Esophagus muscularis mucosa (tissue), 4 donors: ENCODE measurements at places on chromosomes 16 and 17. TPM values are rescaled to one million over a fixed set of nuclear protein-coding genes. Genes with fewer than 3 reads are reported as not detected.

DNA sequence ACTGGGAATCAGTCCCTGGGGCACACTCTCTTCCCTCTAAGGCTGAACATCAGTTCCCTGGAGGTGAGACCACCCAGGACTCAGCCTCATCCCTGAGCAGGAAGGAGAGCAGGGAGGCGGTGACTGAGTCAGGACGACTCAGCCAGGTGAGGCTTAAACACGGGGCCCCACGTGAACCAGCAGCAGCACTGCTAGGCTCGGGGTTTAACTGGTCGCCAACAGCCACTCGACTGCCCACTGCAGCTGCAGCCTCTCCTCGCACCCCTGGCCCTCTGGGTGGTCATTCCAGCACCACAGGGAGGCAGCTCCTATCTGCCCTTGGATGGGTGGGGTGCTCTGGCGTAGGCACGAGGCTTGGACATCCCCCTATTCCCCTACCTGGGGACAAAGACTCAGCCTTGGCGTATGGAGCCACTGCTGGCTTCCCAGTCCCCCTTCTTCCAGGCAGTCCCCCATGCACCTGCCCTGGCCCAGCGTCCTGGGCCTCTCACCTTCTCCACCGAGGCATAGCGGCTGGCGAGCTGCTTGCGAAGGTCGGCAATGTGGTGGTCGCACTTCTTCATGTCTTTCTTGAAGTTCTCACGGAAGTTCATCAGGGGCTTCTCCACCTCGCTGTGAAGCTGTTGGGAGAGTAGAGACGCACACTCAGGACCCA is 21.2 kb upstream of the RCVRN start:
- H3K4me3 ChIP-seq, result no peak overlapping the region
- no peaks in the 10 kb centered on the region for H3K27me3 ChIP-seq
- peaks cover 14% of the 10 kb centered on the region for H3K4me1 ChIP-seq

DNA sequence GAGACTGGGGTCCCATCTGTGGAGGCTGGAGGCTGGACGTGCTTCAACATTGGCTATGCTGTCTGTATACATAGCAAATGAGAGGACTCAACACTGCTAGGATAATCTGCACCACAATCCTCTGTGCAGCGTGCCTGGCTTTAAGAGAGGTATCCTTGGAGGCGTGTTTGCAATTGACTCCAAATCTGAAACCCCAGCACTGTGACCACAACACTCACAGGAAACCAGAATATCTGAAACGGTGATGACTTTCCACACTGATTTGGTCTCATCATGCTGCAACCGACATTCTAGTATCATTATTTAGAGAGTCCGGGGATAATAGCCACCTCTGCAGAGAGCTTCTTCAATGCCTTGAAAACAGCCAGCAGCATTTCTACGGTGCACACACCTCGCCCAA is 35.1 kb downstream of the TLE7 start:
- H3K4me1 ChIP-seq, result no peaks in the 10 kb centered on the region
- H3K27ac ChIP-seq, result no peak overlapping the region
- no peak for DNase-seq
- no peak overlapping the region for H3K4me3 ChIP-seq

GRCh38 chr16:59295993-59296736 is 562.0 kb upstream of the GOT2 start:
- no peaks in the 10 kb centered on the region for H3K4me1 ChIP-seq
- no peak overlapping the region for H3K4me3 ChIP-seq
- H3K27me3 ChIP-seq, result no peaks in the 10 kb centered on the region

DNA sequence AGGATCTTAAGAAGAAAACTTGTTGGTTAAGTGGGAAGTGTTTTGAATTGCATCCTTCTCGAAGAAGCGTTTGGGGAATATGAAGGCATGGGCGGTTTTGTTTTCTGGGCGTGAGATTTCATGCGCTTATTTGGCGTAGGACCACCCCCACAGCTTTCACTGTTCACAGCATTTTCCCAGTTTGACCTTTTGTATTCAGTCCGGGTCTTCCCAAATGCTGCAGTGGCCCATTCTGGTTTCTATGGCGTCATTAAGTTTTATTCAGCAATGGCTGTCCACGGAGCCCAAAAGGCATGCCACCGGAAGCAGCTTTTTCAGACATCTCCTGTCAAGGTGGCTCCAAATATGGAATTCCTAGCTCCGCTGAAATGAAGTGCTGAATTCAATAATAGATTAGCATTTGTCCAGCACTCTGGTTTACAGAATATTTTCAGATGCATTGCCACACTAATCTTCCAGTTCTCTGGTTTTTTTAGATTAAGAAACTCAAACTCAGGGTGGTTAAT is 90.6 kb upstream of the FBXO47 start:
- no peaks in the 10 kb centered on the region for H3K27me3 ChIP-seq
- peak overlapping the region; percentile 55 for H3K27ac ChIP-seq
- DNase-seq, result no peak
- H3K36me3 ChIP-seq, result no peaks in the 10 kb centered on the region
- H3K4me3 ChIP-seq, result peak overlapping the region; percentile 60

GRCh38 chr17:17784657-17785267 is 52.0 kb downstream of the SREBF1 start:
- H3K4me3 ChIP-seq, result no peak overlapping the region
- H3K36me3 ChIP-seq, result no peaks in the 10 kb centered on the region
- peaks cover 72% of the 10 kb centered on the region for H3K4me1 ChIP-seq
- H3K27me3 ChIP-seq, result no peaks in the 10 kb centered on the region
- no peak for DNase-seq

DNA sequence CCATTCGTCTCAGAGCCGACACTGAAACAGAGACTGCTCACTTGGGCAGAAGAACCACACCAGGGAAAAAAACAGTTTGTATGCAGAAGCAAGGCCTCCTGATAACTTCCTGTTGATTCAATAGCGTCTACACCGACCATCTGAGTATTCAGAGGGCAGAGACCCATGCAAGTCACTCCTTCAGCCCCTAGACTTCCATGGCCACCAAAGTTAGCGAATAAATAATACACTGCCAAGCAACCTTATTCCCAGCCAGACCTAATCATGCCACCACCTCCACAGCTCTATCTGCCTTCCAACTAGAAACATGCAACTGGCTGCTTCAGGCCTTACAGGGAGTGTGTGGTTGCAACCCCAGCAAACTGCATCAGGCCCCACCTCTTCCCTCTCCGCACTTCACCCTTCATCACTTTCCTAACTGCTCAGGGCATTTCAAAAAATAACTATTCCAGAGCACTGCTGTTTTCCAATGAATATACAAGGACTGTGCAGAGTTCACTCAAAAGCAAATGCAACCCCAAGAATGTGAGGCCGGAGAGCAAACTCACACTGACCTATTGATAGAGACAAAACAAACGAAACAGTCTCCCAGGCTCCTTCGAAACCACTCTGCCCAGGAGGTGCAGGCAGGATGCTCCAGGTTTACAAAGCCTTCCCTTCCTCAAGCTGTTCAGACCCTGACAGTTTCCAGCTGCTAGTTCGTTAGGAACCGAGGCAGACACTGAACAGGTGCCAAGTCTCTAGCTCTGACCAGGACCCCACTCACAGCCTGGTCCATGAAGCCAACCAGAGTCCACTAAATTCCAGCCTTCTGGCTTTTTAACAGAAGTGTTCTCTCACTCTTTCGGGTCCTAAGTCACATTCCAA is 3.6 kb downstream of the USP7 start:
- H3K27ac ChIP-seq, result peak overlapping the region; percentile 52
- no peaks in the 10 kb centered on the region for H3K36me3 ChIP-seq
- peak overlapping the region; percentile 18 for H3K4me3 ChIP-seq

- no peaks in the 10 kb centered on the region for H3K36me3 ChIP-seq
- peaks cover 15% of the 10 kb centered on the region for H3K4me1 ChIP-seq
- no peak overlapping the region for H3K4me3 ChIP-seq
- DNase-seq, result no peak
- H3K27me3 ChIP-seq, result peaks cover 4% of the 10 kb centered on the region
- no peak overlapping the region for H3K27ac ChIP-seq
Observed at GRCh38 chr16:82638095-82638798, 11.5 kb downstream of the CDH13 start.

GRCh38 chr17:45293413-45294211 is 23.2 kb downstream of the MAP3K14 start:
- H3K27ac ChIP-seq, result peak overlapping the region; percentile 99
- no peaks in the 10 kb centered on the region for H3K27me3 ChIP-seq
- H3K4me3 ChIP-seq, result no peak overlapping the region
- peaks cover 6% of the 10 kb centered on the region for H3K36me3 ChIP-seq
- DNase-seq, result peak; percentile 95
- H3K4me1 ChIP-seq, result peaks cover 100% of the 10 kb centered on the region

DNA sequence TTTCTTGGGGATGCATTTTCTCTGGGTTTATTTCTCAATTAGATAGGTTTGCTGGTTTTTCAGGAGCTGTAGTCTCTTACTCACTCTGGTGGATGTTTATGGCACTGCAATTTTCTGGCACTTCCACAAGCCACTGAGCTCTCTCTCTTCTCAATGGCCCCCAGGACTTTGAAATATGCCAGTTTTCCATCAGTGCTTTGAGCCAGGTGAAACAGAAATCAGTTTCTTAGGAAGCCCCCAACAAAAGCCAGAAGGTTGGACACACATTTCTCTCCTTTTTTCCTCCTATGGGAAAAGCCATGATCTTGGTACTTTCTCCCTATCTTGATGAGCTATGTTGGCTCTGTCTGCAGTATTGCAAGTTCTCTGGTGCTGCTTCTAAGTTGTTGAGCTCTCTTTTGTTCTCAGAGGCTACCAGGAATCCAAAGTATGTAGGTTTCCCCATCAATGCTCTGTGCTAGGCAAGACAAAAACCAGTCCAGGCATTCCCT is 90.7 kb upstream of the SMIM36 start:
- no peak overlapping the region for H3K4me3 ChIP-seq
- no peak for DNase-seq
- H3K27ac ChIP-seq, result no peak overlapping the region
- no peaks in the 10 kb centered on the region for H3K27me3 ChIP-seq
- H3K4me1 ChIP-seq, result no peaks in the 10 kb centered on the region

- no peak for DNase-seq
- H3K36me3 ChIP-seq, result no peaks in the 10 kb centered on the region
- no peak overlapping the region for H3K4me3 ChIP-seq
- H3K27ac ChIP-seq, result no peak overlapping the region
- no peaks in the 10 kb centered on the region for H3K27me3 ChIP-seq
Observed at GRCh38 chr16:78882751-78883150, 717.8 kb downstream of the MAF start.

DNA sequence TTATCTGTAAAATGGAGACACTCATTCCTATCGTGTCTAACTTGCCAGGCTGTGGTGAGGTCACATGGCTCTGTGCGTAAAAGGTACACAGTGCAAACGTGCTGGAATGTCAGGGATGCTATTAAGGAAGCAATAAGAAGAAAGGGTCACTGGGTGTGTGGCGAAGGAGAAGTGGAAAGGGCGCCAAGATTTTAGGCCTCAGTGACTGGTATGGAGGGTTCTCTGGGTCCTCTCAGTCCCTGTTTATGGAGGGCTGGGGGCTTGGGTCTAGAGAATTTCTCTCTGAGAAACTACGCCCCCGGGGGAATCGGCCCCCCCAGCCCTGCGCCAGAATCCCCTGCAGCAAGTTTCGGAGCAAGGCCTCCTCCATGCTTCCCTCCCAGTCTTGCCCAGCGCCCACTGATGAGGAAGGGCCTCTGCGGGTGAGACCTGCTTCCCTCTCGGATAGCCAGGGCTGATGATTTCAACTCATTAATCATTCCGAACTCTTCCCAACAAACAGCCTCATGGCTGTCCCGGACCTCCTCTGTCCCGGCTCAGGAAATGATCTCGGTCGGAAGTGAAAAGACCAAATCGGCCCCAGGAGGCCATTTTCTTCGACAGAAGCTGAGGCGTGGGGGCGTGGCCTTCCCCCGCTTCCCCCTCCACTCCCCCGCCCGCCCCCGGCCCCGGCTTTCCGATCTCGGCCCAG is 1.2 kb upstream of the HEXIM1 start:
- peaks cover 51% of the 10 kb centered on the region for H3K4me1 ChIP-seq
- no peak for DNase-seq
- peak overlapping the region; percentile 99 for H3K27ac ChIP-seq
- no peaks in the 10 kb centered on the region for H3K36me3 ChIP-seq
- H3K4me3 ChIP-seq, result peak overlapping the region; percentile 68

DNA sequence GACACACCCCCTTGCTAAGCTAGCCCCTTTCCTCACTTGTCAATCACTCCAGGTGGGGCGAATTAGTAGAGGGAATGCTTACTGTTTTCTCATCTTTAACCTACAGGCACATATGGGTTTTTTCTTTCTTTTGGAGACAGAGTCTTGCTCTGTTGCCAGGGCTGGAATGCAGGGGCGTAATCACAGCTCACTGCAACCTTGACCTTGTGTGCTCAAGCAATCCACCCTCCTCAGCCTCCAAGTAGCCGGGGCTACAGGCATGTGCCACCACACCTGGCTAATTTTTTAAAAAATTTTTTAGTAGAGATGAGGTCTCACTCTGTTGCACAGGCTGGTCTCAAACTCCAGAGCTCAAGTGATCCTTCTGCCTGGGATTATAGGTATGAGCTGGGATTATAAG is 38.7 kb upstream of the RHBDL3 start:
- no peaks in the 10 kb centered on the region for H3K4me1 ChIP-seq
- DNase-seq, result no peak
- H3K4me3 ChIP-seq, result no peak overlapping the region
- H3K27ac ChIP-seq, result no peak overlapping the region

DNA sequence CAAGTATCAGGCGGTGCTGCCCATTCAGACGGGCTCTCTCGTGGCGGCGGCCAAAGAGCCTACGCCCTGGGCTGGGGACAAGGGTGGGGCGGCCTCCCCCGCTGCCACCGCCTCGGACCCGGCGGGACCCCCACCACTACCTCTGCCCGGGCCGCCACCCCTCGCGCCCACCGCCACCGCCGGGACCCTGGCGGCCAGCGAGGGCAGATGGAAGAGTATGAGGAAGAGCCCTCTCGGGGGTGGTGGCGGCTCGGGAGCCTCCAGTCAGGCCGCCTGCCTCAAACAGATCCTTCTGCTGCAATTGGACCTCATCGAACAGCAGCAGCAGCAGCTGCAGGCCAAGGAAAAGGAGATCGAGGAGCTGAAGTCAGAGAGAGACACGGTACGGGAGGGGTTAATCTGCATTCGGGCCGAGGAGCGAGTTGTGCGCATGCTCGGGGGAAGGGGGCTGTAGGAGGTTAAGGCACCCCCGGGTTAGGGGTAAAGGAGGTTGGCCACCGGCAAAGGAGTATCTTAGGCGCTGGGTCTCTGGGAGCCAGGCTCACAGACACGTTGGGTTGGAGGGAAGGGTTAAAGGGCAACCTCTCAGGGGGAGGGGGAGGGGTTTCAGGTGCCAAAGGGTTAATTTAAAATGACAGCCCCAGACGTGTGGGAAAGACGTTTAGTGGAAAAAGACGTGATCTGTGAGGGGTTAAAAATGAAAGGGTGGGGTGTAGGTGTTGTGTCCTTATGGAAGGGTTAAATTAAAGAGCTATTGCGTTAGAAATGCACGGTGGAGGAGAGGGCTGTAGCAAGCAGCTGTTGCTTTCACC is 1.4 kb downstream of the MSL1 start:
- no peak for DNase-seq
- peak overlapping the region; percentile 97 for H3K27ac ChIP-seq
- H3K27me3 ChIP-seq, result no peaks in the 10 kb centered on the region

GRCh38 chr17:68599091-68599490 is 2.1 kb downstream of the FAM20A start:
- peak overlapping the region; percentile 9 for H3K4me3 ChIP-seq
- H3K4me1 ChIP-seq, result peaks cover 20% of the 10 kb centered on the region
- H3K27ac ChIP-seq, result peak overlapping the region; percentile 72
- H3K27me3 ChIP-seq, result peaks cover 43% of the 10 kb centered on the region
- peak; percentile 55 for DNase-seq
- H3K36me3 ChIP-seq, result no peaks in the 10 kb centered on the region

Gene ATP2C2
- not detected for total RNA-seq

Gene TMEM220
- 15.4 TPM for total RNA-seq

Gene RGS11
- 9.8 TPM for total RNA-seq

Gene MAP3K14
- total RNA-seq, result 10.7 TPM

Gene GRB7
- 0.33 TPM for total RNA-seq

Gene NPIPA3
- total RNA-seq, result 0.69 TPM

Gene NLRC3
- 2.5 TPM for total RNA-seq

Gene SPAG5
- total RNA-seq, result 0.83 TPM

Gene SP6
- total RNA-seq, result 0.71 TPM
